ENCODE measurements at places on chromosomes 12 and 14. TPM values are rescaled to one million over a fixed set of nuclear protein-coding genes. Genes with fewer than 3 reads are reported as not detected.

SLC6A15 gene
- total RNA-seq = not detected

SLC22A17 gene
- total RNA-seq = 4.0 TPM

DNA sequence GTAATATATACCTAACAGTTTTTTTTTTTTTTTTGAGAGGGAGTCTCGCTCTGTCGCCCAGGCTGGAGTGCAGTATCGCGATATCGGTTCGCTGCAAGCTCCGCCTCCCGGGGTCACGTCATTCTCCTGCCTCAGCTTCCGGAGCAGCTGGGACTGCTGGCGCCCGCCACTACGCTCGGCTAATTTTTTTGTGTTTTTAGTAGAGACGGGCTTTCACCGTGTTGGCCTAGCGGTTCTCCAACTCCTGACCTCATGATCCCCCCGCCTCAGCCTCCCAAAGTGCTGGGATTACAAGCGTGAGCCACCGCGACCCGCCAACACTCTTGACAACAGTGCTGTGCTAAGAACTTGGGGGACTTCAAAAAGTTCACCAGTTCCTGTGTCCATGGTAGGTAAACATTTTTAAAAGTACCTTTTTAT lies 63.5 kb downstream of the FOXG1 start:
- no peak overlapping the region for H3K27ac ChIP-seq
- no peaks in the 10 kb centered on the region for H3K27me3 ChIP-seq
- no peaks in the 10 kb centered on the region for H3K4me1 ChIP-seq

DNA sequence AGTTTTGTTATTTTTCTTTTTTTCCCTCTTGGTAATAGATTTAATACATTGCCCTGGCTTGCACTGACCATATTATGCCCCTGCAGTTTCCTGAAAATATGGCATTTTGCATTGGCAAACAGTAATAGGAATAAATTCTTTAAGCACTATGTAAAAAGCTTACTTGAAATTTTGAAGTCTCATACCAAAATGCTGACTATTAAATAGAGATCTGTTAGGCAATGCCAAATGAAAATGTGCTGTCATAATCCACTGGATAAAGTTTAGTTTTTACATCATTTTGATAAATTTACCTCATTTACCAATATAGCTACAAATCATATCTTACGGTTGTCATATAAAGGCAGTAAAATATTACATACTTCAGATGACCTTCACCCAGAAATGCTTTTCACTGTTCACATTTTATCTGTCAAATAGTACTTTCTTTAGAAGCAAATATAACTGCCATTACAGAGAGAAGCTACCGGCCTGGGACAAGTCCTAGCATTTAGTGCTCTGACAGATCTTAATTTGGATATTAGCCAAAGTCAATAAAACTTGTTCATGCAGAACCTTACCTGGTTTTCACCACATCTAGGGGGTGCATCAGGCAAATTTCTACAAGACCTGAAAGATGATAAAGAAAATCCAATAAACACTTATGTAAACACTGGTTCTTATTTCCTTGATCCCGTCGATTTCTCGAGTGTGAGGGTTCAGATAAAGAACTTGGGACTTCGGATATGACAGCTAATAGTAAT lies 212.9 kb downstream of the PAX9 start:
- H3K4me1 ChIP-seq = no peaks in the 10 kb centered on the region
- no peaks in the 10 kb centered on the region for H3K27me3 ChIP-seq
- H3K36me3 ChIP-seq = no peaks in the 10 kb centered on the region
- H3K27ac ChIP-seq = no peak overlapping the region
- no peak for DNase-seq

Data from transverse colon (tissue), 4 donors.